ENCODE measurements at places on chromosomes 5 and 9.

DNA sequence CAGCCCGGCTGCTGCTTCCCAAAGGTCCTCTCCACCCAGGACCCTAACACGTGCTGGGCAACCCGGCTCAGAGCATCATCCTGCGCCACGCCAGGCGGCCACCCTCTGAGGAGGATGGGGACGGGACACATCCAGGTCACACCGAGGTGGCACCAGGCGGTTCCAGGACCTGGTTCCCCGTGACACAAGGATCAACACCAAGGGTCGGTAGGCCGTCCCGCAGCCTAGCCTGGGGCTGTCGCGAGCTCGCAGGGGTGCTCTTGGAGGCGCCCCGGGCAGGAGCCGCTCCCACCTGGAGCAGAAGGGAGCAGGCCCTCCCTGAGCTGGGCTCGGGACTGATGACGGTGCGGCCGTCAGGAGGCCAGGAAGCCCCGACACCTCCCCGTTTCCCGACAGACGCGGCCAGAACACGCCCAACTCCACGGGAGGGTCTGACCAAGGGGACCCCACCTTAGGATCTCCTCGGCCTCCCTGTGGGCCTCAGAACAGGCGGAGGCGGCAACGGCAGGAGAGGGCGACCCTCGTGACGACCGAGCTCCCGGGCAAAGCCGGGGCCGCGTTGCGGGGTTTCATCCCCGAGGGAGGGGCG lies 6.3 kb downstream of the EXD3 start:
- no peak for DNase-seq

DNA sequence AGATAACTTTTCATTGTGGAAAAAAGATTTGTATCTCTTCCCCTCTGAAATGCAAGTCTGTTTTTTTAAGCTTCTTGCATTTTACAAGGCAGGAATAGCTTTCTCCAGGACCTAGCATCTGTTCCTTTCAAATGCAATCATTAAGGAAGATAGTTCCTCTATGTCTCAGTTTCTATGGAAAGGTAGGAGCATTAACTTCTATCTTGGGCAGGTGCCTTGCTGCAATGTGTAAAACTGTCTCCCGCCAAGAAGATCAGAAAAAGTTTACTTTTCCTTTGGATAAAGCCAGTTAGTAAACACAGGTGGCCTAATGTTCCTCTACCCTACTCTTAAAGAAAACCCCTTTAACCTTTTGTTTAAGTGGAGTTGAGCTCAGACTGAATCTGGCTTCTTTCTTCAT lies 560.6 kb upstream of the CYLC2 start:
- no peak for DNase-seq

DNA sequence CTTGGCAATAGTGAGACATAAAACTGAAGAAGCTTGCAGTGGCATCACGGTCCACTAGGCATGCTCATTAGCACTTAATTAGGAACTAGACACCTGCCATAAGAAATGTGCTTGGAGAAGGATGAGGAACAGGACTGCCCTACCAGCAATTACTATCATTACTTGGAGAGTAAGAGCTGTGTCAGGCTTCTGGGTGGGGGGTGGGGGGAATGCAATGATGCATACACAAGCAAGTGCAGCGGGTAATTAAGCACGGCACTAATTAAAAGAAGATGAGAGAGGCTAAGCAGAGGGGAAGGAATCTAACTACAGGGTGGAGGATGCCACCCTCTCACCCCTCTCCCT lies 53.1 kb downstream of the TLE1 start:
- no peak for DNase-seq

GRCh38 chr5:111983459-111983858 lies 226.5 kb upstream of the NREP start:
- DNase-seq: no peak

GRCh38 chr5:128708841-128709240 lies 170.8 kb upstream of the FBN2 start:
- DNase-seq: no peak

GRCh38 chr5:36948650-36949049 lies 72.1 kb downstream of the NIPBL start:
- DNase-seq: no peak

DNA sequence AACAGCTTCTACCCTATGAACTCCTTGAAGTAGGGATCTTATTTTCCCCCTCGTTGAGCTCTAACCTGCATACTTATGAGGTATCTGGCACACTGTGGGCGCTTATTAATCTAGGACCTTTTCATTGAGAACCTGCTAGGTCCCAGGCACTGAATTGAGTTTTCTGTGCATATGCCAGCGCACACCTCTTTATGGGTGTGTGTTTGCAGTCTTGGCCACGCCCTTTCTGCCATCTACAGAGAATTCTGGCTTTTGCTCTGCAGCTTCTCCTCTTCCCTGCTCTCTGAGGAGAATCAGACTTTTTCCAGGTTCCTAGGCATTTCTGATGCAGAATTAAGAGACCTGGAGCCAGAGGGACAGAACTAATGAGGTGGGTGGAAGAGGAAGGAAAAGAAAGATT lies 25.4 kb upstream of the SSBP2 start:
- no peak for DNase-seq

DNA sequence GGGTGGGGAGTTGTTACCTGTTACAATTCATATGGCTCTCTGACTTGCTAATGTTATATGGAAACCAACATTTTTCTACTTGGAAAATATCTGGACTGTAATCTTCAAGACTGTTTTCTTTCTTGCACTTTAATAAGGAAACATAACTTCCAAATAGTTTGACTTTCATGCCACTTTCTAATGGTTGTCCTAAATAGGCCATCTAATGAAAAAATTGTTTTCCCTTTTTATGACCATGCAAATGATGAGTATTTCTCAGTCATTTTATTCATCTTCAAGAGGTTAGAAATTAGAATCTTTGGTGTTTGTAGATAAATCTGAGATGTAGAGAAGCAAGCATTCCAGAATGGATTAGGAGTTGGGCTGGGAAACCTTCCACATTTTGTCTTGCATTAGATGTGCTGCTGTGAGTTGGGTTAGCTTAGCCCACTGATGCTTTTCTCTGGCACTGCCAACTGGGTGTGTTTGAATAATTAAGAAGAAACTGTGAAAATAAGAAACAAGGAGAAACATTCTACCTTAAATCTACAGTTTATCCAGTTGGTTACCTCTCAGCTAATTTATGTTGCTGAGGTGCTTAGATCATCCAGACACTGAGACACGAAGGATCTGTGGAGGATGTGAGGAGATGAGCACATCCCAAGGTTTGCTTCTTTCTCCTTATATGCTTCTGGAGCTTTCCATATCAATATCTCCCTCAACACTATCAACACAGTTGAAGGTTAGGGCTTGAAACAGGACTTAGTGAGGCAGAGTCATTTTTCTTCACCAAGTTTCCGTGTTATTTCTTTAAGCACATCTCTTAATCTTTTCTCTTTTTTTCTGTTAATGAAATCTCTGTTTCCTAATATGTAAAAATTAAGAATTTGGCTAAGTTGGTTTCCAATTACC lies 2.7 kb downstream of the RASGRF2 start:
- no peak for DNase-seq

DNA sequence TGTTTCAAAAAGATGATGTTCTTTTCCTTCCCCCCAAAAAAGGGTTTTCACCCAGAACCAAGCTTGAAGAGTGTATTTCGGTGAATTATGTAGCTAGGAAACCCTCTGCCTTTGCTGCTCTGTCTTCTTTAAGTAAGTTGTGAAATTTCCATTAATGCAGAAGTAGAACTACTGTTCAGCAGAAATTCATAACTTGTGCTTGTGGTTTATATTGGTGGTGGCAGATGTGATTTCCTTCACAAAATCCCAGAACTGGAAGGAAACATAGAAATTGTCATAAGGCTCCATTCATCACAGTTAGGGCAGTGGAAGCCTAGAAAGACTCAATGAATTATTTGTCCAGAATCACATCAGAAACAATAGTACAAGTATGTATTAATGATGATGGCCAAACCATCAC lies 42.1 kb upstream of the DAB2 start:
- no peak for DNase-seq

DNA sequence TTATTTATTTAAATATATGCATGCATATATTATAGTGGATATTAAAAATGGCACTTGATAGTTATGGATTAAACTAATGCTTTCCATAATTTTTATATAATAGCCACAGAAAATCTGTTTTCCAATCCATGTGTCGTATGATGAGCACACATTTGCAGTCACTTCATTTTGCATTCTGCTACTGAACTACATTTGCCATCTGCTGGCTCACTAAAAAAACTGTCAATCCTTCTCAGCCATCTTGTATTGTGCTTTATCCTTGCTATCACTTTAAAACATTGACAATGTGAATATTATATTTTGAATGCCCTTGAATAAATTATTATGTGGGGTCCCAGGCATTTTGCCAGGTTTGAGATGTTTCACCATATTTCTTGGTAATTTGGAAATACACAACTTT lies 586.6 kb downstream of the DNAH5 start:
- DNase-seq: no peak
